Stimulated activated CD4-positive, alpha-beta T cell treated with anti-CD3 and anti-CD28 coated beads, Interleukin-15, amount 100 ng/mL, for 1 hour (primary cell): ENCODE measurements at places on chromosomes 5 and 9.

DNA sequence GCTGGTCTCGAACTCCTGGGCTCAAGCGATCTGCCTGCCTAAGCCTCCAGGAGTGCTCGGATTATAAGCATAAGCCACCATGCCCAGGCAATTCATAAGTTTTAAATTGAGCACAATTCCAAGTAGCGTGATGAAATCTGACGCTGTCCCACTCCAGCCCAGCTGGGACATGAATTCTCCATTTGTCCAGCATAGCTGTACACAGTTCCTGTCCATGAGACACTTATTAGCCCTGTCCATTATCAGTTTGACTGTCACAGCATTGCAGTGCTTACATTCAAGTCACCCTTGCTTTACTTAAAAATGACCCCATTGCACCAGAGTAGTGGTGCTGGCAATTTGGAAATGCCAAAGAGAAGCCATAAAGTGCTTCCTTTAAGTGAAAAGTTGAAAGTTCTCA, 7.6 kb upstream of the SLC30A5 start:
- DNase-seq: no peak

- no peak for DNase-seq
These were observed 261.2 kb upstream of the ANKRD55 start for GRCh38 chr5:56494300-56494731.

DNA sequence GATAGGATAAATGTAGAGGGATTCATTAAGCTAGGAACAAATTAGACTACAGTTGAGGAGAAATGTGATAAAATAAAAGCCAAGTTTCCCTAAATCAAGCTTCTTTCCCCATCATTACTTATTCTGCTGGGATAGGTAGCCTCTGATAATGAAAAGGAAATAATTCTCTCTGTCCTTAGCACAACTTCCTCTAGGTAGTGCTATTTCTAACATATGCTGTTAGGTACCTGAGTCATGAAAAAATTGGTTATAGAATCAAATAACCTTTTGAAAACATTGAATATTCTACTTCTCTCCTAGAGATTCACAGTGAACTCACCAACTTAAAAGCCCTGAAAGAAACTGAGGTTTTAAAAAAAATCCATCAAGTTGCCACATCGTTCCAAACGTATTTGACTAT, 1793.1 kb downstream of the EFNA5 start:
- DNase-seq: no peak

GRCh38 chr9:83800236-83801033, 17.1 kb downstream of the GKAP1 start:
- no peak for DNase-seq

GRCh38 chr5:33696411-33696810, 195.4 kb downstream of the ADAMTS12 start:
- DNase-seq: no peak

DNA sequence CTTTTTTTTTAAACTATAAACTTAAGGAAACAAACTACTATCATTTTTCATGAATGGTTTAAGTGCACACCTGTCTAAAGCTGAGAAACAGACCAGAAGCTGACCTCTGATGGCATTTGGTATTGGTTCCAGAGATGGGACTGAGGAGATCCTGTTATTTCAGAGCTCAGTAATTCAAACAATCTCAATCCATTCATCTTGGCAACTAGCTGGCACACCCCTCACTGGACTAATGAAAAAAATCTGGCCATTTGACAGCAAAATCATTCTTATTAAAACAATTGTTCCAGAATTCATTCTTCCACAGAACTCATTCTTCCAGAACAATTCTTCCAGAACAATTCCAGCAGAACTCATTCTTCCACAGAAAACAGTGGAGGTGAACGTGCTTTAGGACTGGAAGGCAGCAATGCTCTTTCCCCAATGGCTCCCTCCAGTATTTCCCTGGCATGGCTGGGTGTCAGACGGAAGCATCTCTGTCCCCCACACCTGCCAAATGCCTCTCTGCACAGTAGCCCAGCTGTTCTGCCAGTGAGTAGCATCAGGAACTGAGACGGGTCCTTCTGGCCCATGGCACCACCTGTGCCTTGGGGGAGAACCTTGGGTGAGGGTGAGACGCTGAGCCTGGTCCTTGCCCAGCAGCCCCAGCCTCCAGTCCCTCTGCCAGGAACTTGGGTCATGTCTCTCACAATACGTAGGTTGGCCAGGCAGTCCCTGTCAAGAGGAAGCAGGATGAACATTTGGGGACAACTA, 87.5 kb upstream of the EQTN start:
- no peak for DNase-seq

DNA sequence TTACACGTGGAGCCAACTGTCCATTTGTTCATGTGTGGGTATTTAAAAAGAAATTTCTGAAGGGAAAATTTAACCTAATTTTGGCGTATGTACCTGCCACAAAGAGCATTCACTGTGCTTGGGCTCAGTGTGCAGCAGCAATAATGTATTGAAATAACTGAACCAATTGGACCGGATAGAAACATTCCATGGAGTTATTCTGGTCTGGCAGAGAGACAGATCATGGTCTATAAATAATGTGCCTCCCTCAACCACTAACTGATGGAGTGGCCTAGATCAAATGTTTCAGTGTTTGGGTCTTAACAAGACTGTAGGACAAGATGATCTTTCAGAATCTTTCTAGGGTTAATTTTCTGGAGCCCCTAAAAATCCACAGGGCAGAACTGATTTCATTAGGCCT, 469.7 kb downstream of the PRELID2 start:
- no peak for DNase-seq

- no peak for DNase-seq
These were observed 626.9 kb upstream of the PTGER4 start for GRCh38 chr5:40052808-40053207.

GRCh38 chr5:95045181-95045965, 239.5 kb downstream of the MCTP1 start:
- no peak for DNase-seq

DNA sequence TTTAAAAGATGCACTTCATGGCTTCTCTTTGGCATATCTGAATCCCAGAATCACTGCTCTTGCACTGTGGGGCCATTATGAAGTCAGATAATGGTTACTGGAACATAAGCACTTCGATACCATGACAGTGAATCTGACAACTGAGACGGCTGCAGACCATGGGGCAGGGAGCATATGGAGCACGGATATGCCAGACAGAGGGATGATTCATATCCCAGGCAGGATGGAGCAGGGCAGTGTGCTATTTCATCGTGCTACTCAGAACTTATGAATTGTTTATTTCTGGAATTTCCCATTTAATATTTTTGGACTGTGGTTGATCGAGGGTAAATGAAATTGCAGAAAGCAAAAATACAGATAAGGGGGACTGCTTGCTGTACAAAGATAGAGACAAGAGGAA, 145.0 kb downstream of the EGFLAM start:
- DNase-seq: no peak

DNA sequence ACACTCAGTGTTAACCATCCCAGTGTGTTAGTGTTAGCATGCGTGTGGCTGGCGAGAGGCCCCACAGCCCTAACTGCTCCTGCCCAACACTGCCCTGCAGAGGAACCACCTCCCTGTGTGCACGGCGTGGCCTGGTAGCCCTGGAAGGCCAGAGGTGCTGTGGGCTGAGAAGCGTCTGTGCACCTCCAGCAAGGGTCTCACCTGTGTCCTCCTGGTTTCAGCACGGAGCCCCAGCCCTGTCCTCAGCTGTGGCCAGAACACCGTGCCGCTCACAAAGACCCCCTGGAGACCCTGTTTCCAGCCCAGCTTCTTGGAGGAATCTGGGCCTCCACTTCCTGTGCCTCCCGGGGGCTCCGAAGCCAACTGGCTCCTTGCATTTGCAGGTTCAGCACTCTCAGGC, 56.1 kb upstream of the NRARP start:
- no peak for DNase-seq

- no peak for DNase-seq
These were observed 56.9 kb downstream of the PDE6A start for GRCh38 chr5:149887622-149888183.

- DNase-seq: no peak
These were observed 115.0 kb upstream of the CACNA1B start for GRCh38 chr9:137762414-137763061.

GRCh38 chr5:127070243-127070642, 3.1 kb downstream of the C5orf63 start:
- no peak for DNase-seq

- no peak for DNase-seq
These were observed 67.4 kb downstream of the LIX1 start for GRCh38 chr5:97074859-97075489.

- no peak for DNase-seq
These were observed 10.6 kb upstream of the NNT start for GRCh38 chr5:43592363-43592762.

- no peak for DNase-seq
These were observed 211.9 kb upstream of the TRPM3 start for GRCh38 chr9:71333321-71333720.

- DNase-seq: no peak
These were observed 84.4 kb upstream of the RARS1 start for GRCh38 chr5:168401880-168402279.

DNA sequence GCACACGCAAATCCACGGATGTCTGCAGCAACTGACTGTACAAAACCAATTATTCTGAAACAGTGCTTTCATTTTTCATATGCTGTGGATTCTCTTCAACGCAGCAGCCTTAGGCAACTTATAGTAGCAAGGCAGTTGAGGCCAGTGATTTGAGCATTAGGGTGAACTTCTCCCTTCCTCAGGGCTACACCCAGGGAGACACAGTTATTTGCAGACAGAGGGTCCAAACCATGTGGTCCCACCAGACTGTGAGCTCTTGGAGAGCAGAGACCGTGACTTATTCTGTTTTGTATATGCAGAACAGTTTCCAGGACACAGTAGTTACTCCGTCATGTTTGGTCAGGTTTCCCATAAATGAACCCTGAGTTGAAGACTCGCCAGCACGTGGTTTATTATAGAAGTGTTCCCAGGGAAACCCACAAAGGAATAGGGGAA, 19.0 kb upstream of the WHRN start:
- no peak for DNase-seq

GRCh38 chr9:121222524-121223171, 21.0 kb upstream of the RAB14 start:
- no peak for DNase-seq

DNA sequence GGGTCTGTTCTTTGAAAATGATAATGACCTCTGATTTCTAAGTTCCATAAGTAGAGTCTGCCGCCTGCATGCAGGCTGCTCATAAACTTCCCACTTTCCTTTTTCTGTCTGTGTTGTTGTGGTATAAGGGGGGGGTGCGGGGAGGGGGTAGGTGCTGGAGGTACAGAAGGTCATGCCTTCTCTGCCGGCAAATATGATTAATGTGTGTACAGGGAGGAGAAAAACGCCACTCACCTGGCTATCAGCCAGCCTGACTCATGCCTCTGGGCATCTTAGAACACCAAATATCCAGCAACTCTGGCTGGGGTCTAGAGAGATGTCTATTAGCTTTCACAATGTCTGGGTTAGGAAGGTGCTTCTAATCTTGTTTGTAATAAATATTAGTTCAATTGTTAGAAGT, 128.3 kb downstream of the EFNA5 start:
- DNase-seq: no peak

- no peak for DNase-seq
These were observed 347.4 kb downstream of the DRD1 start for GRCh38 chr5:175096469-175097165.

DNA sequence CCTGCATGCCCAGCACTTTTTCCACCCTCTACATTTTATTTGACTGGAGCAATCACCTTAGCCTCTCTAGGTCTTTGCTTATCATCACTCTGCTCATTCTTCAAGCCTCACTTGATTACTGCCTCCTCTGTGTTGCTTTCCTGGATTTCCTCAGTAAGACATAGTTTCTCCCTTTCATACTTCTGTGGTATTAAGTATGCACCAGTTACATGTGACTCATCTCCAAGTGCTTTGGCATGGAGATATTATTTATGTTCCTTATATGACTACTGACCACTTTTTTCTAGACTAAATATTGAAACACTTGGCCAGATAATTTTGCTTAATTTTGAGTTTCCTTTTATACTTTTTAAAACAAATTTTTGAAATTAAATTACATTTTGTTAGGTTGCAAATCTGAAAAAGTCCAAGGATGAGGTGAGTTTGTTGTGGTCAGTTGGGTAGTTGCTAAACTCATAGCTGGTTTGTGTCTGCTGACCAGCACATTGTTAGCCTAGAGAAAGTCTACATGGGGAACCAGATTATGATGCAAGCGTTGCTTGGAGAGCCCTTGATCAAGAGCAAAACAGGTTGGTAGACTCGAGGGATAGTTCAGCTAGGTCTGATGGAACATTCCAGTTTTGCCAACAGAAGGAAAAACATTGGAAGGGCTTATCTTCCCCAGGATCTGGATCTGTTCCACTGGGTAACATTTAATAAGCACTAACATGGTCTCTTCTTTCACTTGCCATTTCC, 140.2 kb downstream of the TMC1 start:
- no peak for DNase-seq

DNA sequence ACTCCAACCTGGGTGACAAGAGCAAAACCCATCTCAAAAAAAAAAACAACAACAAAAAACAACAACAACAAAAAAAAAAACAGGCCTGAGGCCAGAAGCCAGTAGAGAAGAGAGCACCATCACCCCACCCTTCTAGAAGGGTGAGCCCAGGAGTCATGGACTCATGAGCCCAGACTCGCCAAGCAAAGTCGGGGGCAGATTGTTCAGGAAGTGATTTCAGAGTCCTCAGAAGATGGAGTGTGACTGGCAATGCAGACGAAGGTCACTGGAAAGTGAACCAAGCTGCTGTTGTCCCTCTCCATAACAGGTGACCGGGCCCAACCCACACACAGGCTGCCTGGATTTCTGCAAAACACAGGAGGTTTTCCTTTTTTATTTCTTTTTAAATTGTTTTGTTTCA, 9.0 kb upstream of the WDR38 start:
- DNase-seq: no peak

DNA sequence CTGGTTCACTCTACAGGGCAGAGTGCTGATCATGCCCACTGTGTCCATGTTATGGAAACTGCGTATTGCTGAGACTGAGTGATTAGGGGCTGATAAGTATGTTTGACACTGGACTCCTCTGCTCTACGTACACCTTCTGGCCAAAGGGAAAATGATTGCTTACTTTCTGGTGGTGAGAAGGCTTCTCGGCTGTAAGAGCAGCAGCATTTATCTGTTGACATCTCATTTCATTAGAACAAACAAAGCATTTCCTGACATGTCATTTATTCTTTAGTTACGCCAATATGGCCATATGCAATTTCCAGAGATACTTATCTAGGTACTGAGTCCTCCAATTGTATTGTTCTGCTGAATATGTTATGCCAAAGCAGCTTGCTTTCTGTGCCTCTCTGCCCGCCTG, 5.6 kb downstream of the FAXDC2 start:
- DNase-seq: no peak

- no peak for DNase-seq
These were observed 75.2 kb upstream of the SMARCA2 start for GRCh38 chr9:1939926-1940368.

DNA sequence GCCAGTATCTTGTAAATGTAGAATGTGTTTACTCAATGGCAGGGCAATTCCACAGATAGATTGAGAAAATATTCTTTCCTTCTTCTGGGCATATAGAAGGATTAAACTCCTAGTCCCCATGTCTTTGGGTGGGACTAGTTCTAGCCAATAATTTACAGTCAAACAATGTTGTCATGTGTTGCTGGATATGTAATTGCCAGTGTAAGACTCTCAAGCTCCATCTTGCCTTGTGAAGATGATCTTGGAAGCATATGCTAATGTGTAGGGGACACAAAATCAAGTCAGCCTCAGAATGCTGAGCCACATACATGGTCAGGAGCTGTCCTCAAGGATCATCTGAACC, 386.9 kb downstream of the CETN3 start:
- no peak for DNase-seq

GRCh38 chr9:107149756-107150155, 133.3 kb upstream of the RAD23B start:
- no peak for DNase-seq

GRCh38 chr5:83740741-83741140, 20.1 kb upstream of the HAPLN1 start:
- no peak for DNase-seq
